ACHN (cell line): ENCODE measurements at places on chromosomes 7 and 10.

- no peak for DNase-seq
Observed at GRCh38 chr10:5832946-5833345, 19.7 kb upstream of the GDI2 start.

DNA sequence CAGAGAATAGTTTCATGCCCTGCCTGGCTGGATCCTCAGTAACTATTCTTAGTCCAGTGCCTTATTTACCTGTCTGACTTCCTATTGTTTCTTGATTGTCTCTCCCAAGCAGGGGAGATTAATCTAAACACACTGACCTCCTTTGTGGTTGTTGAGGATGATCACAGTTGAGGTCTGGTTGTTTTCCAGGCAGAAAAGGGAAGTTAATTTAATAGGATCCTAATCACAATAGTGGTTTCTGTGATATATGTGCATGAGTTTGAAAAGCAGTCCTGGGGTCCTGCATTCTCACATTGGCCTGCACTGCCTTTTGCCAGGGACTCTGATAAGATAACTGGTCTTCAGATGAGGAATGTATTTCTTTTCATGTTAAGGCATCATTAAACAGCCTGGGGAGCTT lies 130.1 kb downstream of the SND1 start:
- no peak for DNase-seq

- DNase-seq = no peak
Observed at GRCh38 chr10:35780970-35781642, 139.0 kb upstream of the FZD8 start.

DNA sequence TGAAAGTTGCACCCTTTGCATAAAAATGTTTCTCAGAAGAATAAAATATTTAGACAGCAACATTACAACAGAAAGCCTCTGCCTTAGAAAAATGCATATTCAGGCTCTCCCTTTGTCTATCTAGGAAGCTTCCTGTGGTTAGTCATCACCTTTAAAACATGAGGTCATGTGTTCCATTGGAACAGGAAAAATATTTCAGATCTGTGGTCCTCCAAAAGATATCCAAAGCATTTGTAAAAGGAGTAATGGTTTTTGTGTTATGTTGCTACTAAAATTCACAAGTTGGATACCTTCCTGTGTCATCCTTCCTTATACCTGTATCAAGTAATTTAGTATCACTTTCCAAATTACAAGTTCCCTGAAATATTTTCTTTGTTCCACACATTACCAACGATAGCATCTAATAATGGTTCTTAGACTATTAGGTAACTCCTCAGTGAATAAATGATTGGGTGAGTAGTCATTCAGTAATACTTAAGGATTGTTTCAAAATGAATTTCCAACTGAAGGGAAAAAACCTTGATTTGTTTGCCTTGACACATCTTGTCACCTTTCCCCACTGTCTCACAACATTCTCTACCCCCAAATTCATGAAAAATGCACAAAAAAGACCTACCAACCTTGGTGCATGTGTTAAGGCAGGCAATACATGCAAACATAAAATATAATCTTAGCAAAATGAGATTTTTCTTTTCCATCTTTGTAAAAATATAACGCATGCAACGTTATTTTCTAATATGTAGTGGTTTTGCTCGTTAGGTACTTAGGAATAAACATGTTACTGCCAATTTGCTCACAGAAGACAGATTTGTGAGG lies 19.7 kb upstream of the RHOBTB1 start:
- peak; percentile 51 for DNase-seq

DNA sequence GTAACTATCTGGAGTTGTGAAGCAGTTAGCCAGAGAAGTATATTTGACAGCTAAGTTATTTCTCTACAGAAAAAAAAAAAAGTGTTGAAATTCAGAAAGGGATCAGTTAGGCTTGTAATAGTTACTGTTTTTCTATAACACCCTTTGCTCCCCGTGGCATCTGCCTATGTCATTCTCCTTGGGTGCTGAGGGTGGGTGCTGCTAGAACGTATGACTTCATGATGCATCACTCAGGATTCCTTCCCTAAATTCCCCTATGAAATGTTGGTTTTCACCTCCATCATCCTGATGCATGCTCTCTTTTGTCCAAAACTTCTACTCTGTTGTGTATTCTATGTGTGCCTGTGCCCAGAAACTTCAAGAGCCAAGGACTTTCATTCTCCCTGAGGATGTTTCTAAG lies 536.4 kb downstream of the GRM8 start:
- DNase-seq = no peak

DNA sequence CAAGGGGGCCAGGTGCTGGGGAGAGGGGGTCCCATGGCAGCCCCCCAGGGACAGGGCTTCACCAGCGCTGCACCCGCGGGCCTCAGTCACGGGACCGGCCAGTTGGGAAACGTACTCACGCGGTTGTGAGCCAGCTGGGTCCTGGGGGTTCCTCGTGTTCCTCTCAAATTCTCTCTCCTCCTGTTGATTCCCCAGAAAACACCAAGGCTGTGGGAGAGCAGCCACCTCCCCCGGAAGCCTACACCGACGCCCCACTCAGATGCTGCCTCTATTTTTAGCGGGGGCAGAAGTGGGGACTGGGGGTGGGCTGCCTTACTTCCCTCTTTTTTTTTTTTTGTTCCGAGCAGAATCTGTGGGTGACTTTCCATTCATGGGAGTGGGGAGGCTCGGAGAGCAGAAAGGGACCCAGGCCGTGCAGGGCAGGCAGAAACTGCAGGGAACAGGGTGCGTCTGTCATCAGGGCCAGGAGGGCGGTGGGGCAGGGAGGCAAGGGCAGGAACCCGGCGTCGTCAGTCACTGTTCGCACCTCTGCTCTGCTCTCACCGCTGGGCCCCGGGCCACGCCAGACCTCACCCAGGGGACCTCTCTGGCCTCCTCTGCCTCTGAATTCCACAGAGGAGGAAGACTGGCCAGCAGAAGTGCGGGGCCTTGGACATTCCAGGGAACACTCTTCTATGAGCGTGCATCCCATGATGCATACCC lies 63.1 kb downstream of the CARD11 start:
- DNase-seq = no peak

GRCh38 chr7:112782498-112782897 lies 7.7 kb downstream of the TMEM168 start:
- DNase-seq = no peak

GRCh38 chr7:16071246-16071857 lies 350.0 kb downstream of the CRPPA start:
- peak; percentile 82 for DNase-seq

DNA sequence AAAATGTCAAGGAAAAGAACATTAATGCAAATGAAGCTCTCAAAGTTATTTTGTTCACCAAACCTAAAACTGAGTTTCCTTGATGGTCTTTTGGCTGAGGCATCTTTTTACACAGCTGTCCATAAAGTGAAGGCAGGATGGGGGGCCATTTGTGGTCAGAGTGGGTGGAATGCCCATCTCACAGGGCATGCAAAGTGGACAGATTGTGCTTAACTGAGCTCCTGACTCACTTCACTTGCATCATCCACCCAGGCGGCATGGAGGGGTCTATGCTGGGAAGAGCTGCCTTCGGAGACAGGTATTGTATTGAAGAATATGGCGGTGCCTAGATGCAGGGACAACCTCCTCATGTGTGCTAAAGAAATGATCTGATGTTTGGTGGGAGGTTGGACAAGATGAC lies 905.3 kb downstream of the KCNMA1 start:
- no peak for DNase-seq

- DNase-seq = no peak
Observed at GRCh38 chr7:47351233-47352154, 230.4 kb downstream of the TNS3 start.
